Dorsolateral prefrontal cortex (tissue), 122 donors: ENCODE measurements at places on chromosomes 2 and 18. TPM values are rescaled to one million over a fixed set of nuclear protein-coding genes. Genes with fewer than 3 reads are reported as not detected.

KCNG2 gene
- 2.0 TPM for total RNA-seq

GRCh38 chr2:127039387-127040031 is 67.4 kb downstream of the BIN1 start:
- no peak for DNase-seq

GRCh38 chr2:159902722-159903121 is 104.7 kb upstream of the CD302 start:
- no peak for DNase-seq

GRCh38 chr18:36772241-36772723 is 56.5 kb downstream of the TPGS2 start:
- no peak for DNase-seq

- DNase-seq: no peak
Observed at GRCh38 chr18:5066380-5066977, 130.6 kb downstream of the AKAIN1 start.
